Psoas muscle (tissue), 8 donors: ENCODE measurements at places on chromosomes 4 and X. TPM values are rescaled to one million over a fixed set of nuclear protein-coding genes. Genes with fewer than 3 reads are reported as not detected.

GRCh38 chr4:104451573-104451972 lies 43.1 kb downstream of the CXXC4 start:
- no peak for DNase-seq

- DNase-seq: no peak
Measured at GRCh38 chr4:39667706-39668105, 29.0 kb upstream of the SMIM14 start.

DNA sequence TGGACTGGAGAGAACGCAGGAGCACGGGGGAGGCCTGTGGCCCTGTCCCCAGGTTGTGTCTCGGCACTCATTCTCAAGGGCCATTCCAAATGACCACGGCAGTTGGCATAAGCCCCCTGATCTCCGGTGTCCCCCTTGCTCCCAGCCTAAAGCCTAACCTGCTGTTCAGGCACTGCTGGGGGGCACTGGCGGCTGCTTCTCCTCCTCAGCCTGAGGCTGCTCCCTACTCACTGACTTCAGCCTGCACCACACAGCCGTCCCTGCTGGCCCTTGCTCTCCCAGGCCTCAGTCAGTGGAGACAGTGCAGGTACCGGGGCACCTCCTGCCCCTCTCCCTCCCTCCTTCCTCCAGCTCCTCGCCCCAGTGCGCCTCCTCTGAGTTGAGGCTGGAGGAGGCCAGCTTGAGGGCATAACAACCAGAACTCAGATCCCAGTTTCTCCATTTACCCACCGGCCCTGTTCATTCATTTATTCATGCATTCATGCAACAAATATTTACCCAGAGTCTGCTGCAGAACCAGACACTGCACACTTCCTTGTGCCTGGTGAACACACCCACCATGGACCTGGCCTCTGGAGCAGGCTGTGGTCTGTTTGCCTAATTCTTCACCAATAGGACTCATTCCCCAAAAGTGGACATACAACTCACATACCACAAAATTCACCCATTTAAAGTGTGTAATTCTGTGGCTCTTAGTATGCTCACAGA lies 65.0 kb downstream of the CPZ start:
- DNase-seq: no peak

DNA sequence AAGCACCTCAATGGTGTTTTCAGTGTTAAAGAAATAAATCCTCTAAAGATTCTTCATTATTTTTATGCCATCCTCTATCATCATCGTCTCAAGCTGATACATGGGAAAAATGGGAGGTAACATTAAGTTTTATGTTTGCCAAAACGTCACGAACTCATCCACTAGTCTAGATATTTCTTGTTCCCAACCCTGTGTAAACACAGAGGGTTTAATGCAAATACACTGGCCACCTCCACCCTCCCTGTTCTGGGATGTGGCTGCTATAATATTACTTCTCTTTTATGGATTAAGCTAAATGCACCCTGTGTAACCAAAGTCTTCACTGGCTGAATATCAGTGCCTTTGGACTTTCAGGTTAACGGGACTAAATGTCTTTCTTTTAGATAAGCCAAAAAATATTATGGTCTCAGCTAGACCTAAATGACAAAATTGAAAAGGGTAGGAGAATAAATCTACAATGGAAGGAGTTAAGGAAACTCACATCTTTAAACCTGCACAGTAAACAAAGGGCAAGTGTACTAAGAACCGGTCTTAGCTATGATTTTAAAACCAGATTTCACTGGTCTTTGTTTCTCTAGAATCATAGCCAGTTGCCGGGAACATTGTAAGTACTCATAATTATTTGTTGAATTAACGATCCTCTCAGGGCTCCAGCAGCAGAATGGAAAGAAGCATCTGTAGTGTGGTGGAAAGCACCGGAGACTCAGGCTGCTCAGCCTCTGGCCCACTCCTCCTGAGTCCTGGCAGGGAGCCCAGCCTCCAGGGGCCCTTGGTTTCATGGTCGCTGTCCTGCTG lies 103.5 kb upstream of the NOCT start:
- DNase-seq: no peak

DNA sequence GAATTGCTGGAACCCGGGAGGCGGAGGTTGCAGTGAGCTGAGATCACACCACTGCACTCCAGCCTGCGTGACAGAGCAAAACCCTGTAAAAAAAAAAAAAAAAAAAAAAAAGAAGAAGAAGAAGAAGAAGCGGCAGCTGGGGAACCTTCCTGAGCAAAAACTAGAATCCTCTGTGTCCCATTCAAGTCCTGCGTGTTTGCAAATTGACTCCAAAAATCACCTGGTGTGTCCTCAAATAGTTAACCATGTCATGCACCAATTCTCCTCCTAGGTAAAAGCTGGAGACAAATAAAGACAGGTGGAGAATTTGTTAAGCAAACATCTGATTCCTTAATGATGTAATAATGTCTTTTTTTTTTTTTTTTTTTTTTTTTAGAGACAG lies 31.9 kb upstream of the ASMTL start:
- no peak for DNase-seq

DNA sequence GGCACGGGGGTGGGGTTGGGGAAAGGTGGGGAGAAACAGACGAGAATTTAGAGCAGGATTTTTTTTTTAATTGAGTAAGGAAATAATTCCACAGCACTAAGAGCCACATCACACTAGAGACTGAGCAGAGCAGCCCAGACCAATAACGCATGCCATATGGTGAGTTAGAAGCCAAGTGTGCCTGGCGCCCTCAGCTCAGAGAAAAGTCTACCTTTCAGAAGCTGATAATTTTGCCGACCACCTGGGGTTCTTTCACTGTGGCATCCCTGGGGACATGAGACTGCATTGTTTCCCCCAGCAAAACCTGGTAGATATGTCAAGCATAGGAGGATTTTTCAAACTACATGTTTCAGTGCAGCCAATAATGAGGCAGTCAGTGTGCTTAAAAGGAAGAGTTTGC lies 516.8 kb downstream of the SMARCA1 start:
- DNase-seq: no peak

ANOS1 gene
- 3.4 TPM for total RNA-seq

DNA sequence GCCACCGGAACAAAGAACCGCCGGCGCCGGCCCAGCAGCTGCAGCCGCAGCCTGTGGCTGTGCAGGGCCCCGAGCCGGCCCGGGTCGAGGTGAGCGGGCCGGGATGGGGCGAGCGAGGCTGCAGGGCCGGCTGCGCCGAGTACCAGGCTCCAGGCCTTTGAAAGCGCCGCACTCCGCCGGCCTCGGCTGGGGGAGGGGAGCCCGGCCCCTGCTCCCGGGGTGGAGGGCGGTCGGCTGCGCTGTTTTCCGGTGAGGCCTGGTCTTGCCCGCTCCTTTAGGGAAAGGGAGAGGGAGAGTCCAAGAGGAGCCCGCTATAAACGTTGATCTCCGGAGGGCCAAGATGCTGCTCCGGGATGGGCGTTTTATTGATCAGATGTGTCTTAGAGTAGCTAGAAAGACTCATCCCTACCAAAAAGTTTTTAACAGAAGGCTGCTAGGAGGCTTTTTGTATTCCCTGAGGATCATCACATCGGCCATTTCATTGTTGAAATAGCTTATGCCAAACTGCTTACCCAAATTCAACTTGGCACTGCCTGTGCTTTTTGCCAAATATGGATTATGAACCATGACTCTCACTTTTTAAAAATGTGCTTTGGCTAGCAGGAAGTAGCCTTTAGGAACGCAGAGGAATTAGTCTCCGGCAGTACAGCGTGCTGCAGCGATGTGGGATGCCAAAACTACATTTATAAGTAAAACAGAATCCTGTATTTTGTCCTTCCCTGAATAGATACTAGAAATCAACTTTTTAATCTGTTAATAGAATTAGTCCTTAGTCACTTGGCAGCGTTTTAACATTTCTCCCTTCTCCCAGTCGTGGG lies 760 bp downstream of the TMEM165 start:
- DNase-seq: peak; percentile 70

DNA sequence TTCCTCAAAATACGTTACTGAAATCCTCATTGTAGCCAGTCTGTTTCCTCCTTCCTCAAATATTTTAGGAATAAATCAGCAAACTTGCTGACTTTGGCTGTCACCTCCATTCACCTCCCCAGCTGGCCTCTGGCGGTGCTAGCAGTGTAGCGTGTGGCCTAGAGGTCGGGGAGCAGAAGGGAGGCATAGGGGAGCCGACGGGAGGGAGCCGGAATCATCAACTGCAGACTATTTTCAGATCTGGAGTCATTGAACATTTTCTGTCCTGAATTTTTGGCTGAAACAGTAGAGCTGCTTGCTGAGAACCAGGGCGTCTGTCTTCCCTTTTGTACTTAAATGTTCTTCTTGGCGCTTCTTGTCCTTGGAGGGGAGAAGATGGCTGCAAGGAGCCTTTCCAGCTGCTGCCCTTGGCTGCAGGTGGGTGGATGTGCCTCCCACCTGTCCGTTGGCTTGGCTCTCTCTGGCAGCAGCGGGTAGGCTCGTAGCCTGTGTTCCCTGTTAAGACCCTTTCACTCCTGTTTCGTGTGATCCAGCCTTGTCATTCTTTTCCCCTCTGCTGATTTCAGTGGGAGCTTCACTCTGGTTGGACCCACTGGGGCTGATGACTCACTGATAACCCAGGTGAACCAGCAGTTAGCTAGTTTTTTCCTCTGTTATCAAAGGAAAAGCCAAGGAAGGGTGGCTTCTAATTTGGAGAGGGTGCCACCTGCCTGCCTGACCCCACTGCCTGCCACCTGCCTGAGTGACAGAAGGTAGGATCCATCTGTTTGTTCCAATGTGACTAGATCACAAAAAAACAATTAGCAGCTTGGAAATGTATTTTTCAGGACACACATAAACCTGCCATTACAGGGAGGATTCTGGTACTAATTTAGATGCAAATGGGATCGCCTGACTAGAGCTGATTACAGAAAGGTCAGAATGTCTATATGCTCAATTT lies 135.9 kb downstream of the GATB start:
- DNase-seq: no peak

- DNase-seq: peak; percentile 35
Measured at GRCh38 chrX:150363561-150364346, 637 bp downstream of the MAMLD1 start.

DNA sequence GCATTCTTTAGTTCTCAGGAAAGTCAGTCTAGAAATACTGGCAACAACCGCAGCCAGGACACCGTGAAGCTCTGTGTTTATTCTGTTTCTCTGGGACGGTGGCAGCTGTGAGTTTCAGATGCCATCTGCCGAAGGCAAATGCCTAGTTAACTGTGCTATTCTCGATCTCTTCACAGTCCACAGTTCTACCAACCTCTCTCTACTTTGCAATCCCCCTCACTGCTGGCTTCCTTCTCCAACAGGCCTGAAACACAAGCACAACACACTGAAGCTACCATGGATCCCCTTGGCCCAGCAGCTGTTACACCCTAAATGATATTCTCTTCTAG lies 118.8 kb downstream of the ZNF827 start:
- no peak for DNase-seq

DNA sequence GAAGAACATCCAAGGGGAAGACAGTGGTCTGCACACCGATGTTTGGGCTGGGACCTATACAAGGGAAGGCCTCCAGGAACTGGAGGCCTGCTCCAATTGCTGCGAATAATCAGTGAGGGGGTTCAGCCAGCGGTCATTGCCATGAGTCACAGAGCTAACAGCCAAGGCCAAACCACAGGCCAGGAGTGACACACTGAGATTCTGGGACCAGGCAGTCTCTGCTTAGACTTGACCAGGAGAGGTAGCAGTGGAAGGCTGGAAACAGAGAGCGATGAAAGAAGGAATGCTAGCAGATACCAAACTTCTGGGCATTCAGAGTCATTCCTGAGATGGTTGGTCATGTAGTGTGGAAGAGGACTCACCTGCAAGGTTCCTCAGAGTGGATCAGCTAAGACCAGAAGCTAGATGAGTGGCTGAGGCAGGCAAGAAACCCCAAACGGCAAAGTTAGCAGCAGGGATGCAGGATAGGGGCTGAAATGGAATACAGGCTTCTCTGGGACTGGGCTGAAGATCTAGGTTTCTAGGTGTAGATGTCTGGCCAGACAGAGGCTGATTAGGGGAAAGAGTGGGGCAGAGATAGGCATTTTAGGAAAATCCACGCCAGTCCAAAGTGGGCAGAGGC lies 54.7 kb downstream of the CNGA2 start:
- DNase-seq: peak; percentile 71

TLR10 gene
- 0.15 TPM for total RNA-seq

LINC00632 gene
- total RNA-seq: 32.0 TPM

- DNase-seq: no peak
Measured at GRCh38 chr4:83261307-83261706, 23.3 kb downstream of the COQ2 start.

RELL1 gene
- total RNA-seq: 24.0 TPM

- DNase-seq: no peak
Measured at GRCh38 chr4:6696611-6697010, 2.9 kb downstream of the S100P start.

DNA sequence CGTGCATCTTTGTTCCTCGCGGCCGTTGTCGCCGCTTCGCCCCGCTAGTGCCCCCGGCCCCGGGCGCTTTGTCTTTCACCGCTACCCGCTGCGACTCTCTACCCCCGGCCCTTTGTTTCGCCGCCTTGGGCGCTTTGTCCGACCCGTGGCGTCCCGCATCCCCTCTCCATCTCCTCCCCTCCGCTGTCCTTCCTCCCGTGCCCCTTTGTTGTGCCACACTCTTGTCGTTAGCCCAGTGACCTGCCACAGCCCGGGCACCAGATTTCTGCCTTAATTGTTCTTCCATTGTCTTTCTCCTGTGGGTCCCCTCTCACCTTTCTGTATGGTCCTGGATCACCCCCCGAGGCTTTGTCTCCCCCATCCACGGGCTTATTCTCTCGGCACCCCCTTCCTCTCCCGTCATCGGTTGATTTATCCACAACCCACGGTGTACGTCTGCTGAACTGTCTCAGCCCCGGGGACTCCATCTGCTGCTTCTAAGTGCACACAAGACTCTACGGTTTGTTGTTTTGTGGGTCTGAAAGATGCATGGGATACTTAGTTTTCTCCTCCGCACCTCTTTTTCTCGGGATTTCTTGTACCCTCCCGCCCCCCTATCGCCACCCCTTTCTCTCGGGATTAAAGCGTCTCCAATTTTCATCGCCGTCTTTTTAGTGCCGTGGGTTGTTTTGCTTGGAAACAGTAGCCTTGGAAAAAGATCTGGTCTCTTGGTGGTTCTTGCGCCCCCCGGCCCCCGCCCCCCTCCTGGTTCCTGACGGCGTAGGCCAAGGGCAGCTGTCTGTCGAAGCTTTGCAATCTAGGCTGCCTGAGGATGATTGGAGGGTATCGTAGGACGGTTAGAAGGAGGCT lies 783 bp downstream of the RBPJ start:
- no peak for DNase-seq

DNA sequence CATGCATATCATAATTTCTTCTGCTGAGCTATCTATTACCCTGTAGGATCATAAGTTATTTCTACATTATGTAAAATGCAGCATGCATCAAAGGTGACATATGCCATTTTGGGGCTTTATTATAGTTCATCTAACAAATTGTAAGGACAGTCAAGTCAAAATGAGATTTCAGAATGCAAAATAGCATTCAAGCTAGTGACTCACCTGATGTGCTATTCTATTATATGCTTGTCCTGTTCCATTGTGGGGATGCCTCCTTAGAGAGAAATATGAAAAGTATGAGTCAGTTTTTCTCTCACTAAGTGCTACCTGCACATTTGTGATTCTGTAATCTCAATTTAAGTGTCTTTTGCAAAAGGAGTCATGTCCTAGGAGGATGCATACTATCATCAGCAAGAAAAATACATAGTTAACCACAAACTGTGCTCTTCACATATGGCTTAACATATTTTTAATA lies 647.0 kb upstream of the PCDH10 start:
- DNase-seq: no peak
